Activated CD4-positive, alpha-beta memory T cell treated with anti-CD3 and anti-CD28 coated beads for 36 hours (primary cell): ENCODE measurements at places on chromosomes 4 and X. TPM values are rescaled to one million over a fixed set of nuclear protein-coding genes. Genes with fewer than 3 reads are reported as not detected.

GUCY1A1 gene
- not detected for total RNA-seq

DNA sequence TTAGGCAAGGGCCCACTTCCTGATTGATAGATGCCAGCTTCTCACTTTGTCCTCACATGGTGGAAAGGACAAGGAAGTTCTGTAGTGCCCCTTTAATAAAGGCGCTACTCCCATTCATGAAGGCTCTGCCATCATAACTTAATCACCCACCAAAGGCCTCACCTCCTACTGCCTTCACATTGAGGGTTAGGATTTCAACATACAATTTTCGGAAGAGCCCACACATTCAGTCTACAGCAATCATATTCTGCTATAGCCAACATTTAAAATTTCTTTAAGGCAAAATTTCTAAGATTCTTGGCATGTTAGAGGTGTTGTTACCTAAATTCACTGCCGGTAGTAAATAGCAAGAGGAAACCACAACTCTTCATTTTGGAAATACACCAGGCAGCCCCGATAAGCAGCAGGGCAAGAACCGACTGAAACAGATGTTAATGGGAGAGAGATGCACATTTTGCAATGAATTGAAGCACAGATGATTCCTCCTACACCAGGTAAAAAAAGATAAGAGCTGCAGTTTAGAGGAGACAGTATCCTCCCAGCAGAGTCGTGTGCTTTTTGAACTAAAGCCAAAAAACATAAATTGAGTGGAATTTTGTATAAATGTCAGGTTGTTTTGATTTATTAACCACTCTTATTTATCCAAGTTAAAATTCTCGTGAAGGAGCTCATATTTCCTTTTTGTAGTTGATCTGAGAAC lies 594.9 kb downstream of the KCTD8 start:
- no peaks in the 10 kb centered on the region for H3K36me3 ChIP-seq
- H3K27me3 ChIP-seq: no peaks in the 10 kb centered on the region
- H3K4me3 ChIP-seq: no peak overlapping the region
- H3K4me1 ChIP-seq: no peaks in the 10 kb centered on the region
- no peak for DNase-seq

- H3K36me3 ChIP-seq: no peaks in the 10 kb centered on the region
- no peak overlapping the region for H3K27ac ChIP-seq
- no peak overlapping the region for H3K4me3 ChIP-seq
- peaks cover 4% of the 10 kb centered on the region for H3K27me3 ChIP-seq
- DNase-seq: no peak
These were observed 25.6 kb downstream of the FAT1 start for GRCh38 chr4:186698028-186698427.

DNA sequence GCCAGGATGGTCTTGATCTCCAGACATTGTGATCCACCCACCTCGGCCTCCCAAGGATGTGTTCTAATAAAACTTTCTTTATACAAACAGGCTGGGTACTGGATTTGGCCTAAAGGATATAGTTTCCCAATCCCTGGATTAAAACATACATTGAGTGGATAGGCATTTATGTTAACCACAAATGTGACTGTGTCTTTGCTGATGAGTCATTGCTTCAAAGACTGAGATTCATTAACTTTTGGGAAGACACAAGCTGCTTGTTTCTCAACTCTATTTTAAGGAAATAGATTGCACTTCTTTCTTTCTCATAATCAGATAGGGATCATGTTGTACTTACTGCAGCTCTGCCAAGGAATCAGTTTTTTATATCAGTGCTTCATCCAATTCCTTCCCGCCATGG lies 131.3 kb upstream of the AGA start:
- H3K4me1 ChIP-seq: no peaks in the 10 kb centered on the region
- H3K27ac ChIP-seq: no peak overlapping the region
- H3K4me3 ChIP-seq: no peak overlapping the region

GLRA3 gene
- total RNA-seq: not detected

TASL gene
- 1.6 TPM for total RNA-seq

ZNF630 gene
- 2.4 TPM for total RNA-seq

TLL1 gene
- not detected for total RNA-seq

- H3K4me3 ChIP-seq: no peak overlapping the region
- H3K36me3 ChIP-seq: no peaks in the 10 kb centered on the region
- no peak for DNase-seq
- no peak overlapping the region for H3K27ac ChIP-seq
- peaks cover 69% of the 10 kb centered on the region for H3K4me1 ChIP-seq
These were observed 2.4 kb downstream of the KLHL2 start for GRCh38 chr4:165209796-165210195.

DNA sequence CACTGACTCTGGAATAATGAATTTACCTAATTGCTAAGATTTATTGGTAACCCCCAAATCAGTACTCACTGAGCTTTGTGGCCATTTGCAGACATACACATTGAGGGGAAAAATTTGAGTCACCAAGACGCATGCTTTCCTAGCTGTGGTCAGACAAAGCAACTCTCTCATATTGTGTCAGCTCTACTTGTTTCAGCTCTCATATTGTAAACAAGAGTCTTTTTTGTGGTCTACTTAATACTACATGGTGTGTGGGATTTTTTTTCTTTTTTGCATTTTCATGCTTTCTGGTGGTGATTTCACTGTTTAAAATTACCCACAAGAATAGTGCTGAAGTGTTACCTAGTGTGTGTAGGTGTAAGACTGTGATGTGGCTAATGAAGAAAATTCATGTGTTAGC lies 428.2 kb upstream of the GALNT7 start:
- no peak for DNase-seq
- no peak overlapping the region for H3K4me3 ChIP-seq
- H3K36me3 ChIP-seq: peaks cover 4% of the 10 kb centered on the region
- H3K4me1 ChIP-seq: no peaks in the 10 kb centered on the region

TGIF2LX gene
- total RNA-seq: not detected

MCF2 gene
- total RNA-seq: 0.10 TPM

DNA sequence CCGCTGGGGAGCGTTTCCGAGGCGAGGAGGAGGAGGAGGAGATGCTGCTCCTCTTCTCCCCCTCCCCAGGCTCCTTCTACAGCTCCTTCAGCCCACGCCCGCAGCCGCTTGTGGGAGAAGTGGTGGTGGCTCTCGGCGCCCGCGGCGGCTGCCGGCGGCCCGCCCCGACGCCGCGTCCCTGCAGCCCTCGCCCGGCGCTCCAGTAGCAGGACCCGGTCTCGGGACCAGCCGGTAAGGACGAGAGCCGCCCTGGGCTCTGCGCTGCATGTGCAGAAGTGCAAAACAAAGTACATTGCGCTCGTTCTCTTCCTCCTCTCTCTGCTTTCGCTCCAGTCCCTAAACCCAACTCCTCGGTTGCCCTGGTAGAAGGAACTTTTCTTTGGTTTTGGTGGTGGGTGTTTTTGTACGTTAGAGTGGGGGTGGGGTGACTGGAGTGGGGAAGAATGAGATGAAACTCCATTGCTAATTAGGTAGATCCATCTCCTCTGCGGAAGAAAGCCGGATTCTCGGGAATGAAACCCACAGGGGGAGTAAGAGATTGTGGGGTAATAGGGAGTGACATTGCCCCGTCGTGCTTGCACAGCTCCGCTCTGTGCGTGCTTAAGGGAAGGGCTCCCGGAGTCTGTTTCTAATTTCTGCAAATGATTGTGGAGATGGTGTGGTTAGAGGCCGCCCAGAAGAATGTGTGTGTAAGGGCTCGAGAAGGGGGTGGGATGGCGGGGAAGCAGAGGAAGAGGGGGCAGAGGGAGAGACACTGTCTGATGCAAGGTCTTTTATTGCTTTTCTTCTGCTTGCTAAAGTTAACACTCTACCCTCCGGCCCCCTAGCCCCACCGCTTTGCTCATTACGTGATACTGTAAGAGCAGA lies 677 bp downstream of the PTPN13 start:
- H3K4me1 ChIP-seq: peaks cover 15% of the 10 kb centered on the region
- H3K36me3 ChIP-seq: no peaks in the 10 kb centered on the region

DNA sequence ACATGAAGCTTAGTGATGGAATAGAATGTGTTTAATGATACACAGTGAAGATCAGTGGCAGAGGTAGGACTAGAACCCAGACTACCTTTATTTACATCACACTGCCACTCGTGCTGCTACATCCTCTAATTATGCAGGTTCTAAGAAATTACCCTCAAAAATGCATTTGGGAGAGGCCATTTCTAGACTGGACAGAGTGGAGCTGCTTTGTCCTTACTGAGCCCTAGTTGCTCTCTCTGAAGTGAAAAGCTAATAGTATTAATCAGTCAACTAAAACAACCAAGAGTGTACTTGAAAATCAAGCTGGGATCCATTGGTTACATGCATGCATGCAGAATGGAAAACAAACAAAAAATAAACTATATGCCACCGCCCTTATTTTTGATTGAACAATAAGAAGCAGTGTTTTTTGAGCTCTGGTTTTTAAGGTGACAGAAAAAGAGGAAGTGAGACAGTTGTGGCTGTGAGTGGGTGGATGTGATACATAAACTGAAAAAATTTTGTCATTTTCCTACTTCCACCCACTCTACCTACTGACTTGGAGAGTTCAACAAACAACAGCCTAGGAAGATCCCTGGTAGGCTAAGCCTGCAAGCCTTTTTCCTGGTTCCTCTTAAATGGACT lies 6.8 kb upstream of the VSIG4 start:
- H3K4me1 ChIP-seq: peaks cover 33% of the 10 kb centered on the region
- no peaks in the 10 kb centered on the region for H3K36me3 ChIP-seq
- peak; percentile 49 for DNase-seq
- peak overlapping the region; percentile 93 for H3K27ac ChIP-seq
- H3K4me3 ChIP-seq: peak overlapping the region; percentile 33

TEC gene
- total RNA-seq: 3.0 TPM

GRCh38 chrX:18899796-18900380 lies 84.0 kb downstream of the PHKA2 start:
- no peak for DNase-seq
- no peak overlapping the region for H3K4me3 ChIP-seq
- H3K4me1 ChIP-seq: no peaks in the 10 kb centered on the region

DNA sequence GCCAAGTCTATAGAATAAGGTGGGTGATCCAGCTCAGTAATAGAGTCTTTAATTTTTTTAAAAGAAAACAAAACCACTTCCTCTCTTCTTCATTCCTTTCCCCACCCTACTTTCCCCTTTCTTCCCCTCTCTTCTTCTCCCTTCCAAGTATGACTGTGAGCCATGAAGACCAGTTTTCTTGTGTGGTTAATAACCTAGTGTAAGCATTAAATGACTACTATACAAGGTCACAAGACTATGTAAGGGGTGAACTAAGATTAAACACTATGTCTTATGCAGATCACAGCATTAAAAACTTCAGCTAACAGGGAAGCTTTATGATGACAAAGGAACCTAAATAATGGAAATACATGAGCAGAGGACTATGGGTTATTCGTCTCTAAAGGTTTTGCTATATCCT lies 135.4 kb downstream of the GUCY2F start:
- H3K36me3 ChIP-seq: no peaks in the 10 kb centered on the region
- H3K4me3 ChIP-seq: no peak overlapping the region
- H3K27ac ChIP-seq: no peak overlapping the region
- no peak for DNase-seq

DNA sequence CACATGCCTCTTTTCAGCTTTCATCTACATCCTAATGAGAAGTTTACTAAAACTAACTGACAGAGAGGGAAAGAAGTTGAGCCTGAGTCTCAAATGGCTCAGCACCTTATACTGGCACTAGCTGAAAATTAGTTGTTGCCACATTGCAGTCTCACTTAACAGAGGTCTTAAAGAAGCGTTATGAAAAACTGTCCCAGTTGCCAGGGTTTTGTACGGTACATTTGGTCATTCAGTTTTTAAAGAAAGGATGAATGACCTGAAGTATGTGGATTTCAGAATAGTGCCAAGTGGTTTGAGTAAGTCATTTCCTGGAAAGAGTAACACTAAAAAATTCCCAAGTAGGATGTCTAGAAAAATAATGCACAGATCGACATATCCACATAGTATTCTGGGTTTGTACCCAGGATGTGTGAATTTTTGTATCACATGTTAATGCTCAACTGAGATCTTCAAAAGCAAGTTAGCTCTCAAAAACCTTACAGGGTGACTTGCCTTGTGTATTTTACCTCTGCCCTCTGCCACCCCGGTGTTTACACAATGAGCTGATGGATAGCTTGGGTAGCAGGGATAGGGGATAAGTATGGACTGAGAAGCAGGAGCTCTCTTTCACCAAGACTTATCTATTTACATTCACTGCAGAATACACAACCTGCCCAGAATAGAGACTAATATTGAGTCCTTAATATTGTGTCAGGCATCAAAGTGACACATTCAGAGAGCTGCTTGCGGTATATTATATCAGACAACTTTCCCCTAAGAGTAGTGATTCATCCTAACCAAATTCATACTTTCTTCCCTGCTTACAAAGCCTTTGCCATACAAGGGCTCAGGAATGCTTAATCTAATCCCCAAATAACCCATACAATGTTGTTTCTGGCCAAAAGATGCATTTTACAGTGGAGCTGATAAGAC lies 1075.7 kb upstream of the PABPC4L start:
- H3K27me3 ChIP-seq: no peaks in the 10 kb centered on the region
- H3K27ac ChIP-seq: no peak overlapping the region

DNA sequence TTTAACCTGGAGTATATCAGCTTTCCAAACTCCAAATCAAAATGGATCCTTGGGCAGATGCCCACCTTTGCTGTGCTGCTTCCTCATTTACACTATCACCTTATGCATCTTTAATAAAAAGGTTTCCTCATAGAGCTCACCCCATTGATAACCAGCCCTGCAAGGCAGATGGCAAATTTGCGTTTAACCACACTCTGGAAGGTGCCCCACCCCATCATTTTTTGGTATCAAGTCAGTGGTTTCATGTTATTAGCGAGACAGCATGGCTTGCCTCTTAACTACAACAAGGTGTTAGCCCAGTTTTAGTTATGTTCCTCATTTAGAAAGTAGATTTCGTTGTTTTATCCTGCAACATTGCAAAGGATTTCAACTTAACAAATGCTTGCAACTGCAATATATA lies 214.0 kb upstream of the WDFY3 start:
- H3K36me3 ChIP-seq: no peaks in the 10 kb centered on the region
- H3K27me3 ChIP-seq: no peaks in the 10 kb centered on the region
- no peak overlapping the region for H3K4me3 ChIP-seq
- no peak overlapping the region for H3K27ac ChIP-seq

NKRF gene
- total RNA-seq: 19.5 TPM

HHIP gene
- not detected for total RNA-seq

ZFP42 gene
- not detected for total RNA-seq

CTAG2 gene
- total RNA-seq: not detected

DNA sequence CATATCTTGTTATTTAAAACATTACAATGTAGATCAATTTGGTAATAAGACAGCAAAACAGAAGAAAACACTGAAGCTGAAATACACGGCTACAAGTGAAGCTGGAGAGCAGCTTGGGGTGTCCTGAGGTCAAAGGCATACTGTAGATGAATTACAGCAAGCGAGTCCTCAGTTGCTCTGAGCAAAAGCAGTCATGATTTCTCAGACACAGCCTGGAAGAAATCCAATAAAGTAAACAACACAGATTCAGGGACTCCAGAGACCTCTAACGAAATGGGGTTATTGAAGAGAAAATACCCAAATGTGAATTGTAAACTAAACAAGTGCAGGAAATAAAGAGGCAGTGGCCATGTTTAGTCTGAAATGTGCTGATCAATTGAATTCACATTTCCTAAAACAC lies 324.4 kb downstream of the CAMK2D start:
- no peak for DNase-seq
- H3K27ac ChIP-seq: no peak overlapping the region
- peaks cover 13% of the 10 kb centered on the region for H3K4me1 ChIP-seq
- H3K4me3 ChIP-seq: no peak overlapping the region
- H3K27me3 ChIP-seq: no peaks in the 10 kb centered on the region
